Right ventricle myocardium superior (tissue), 1 donor: ENCODE measurements at places on chromosomes 5 and 9.

GRCh38 chr9:22211588-22212360 is 202.7 kb upstream of the CDKN2B start:
- no peak for DNase-seq

GRCh38 chr9:4740388-4740637 is 689 bp downstream of the AK3 start:
- DNase-seq, result no peak

DNA sequence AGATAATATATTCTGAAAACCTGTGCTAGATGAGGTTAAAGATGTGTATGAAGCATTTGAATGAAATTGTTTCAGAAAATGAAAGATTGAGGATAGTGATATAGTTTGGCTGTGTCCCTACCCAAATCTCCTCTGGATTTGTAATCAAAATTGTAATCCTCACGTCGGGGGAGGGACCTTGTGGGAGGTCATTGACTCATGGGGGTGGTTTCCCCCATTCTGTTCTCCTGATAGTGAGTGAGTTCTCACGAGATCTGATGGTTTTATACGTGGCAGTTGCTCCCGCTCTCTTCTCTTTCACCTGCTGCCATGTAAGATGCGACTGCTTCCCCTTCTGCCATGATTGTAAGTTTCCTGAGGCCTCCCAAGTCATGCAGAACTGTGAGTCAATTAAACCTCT is 2.0 kb upstream of the TEX48 start:
- no peak for DNase-seq

DNA sequence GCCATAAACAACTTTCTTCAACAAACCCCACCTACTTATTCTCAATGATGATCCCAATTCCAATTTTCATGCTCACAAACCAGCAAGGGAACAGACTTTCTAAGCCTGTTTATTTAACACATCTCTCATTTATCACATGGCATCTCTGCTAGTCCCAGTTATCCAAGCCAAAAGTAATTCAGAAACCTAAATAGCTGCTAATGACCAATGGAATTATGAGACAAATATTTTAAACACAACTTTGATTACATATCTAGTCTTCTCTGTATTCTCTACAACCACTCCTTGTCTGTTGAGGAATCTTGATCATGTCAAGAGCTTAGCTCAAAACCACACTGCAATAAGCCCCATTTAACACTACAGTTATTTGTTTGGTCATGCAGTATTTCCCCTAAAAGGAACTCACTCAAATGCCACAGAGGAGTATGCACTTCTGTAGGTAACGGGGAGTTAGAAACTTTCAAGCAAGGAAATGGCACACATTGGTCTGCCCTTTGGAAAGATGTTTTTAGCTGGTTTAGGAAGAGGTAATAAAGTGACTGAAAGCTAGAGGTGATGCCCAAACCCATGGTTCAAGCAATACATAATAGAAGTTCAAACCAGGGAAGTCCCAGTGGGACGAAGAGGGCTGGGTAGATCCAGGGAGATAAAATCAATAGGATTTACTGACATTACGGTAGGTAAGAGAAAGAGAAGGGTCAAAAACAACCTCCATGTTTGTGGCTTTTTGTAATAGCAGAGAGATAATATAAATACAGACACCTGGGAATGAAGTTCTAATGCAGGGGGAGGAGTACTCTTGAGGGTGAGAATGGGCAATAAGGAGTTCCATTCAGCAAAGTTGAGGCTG is 42.1 kb upstream of the HTR4 start:
- DNase-seq, result no peak

GRCh38 chr5:59745415-59745863 is 148.1 kb downstream of the PDE4D start:
- peak; percentile 30 for DNase-seq

- DNase-seq, result no peak
These were observed 748.7 kb downstream of the TLE4 start for GRCh38 chr9:80320480-80320879.

DNA sequence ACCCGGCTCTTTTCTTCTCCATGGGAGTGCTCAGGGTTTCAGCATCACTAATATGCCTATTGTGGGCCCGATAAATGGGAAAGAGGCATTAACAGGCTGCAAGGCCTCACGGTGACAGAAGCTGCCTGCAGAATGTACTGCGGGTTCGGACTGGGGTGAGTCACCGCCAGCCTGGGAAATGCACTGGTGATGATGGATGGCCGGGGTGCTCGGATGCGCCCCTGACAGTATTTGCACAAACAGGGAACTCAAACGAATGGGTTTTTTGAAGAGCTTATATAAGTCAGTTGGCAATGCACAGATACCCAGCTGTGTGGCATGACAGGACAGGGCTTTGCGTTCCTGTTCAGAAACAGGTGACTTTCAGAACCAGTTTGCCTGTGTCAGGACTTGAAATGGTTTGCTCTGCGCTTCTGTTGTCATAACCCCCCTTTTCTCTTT is 42.0 kb upstream of the PITX1 start:
- DNase-seq, result no peak

- DNase-seq, result no peak
These were observed 26.4 kb downstream of the TMOD1 start for GRCh38 chr9:97527626-97528528.

DNA sequence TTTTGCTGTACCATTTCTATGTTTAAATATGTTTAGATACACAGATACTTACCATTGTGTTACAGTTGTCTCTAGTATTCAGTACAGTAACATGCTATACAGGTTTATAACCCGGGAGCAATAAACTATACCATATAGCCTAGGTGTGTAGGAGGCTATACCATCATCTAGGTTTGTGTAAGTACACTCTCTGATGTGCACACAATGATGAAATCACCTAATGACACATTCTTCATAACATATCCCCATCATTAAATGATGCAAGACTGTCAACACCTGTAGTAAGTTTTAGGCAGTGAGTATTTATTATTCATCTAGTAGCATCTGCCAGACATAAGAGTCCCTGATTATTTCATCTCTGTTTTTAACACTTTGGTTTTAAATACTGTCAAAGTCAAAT is 7.3 kb upstream of the DHFR start:
- no peak for DNase-seq

GRCh38 chr5:180090098-180090768 is 18.7 kb upstream of the RNF130 start:
- peak; percentile 86 for DNase-seq

DNA sequence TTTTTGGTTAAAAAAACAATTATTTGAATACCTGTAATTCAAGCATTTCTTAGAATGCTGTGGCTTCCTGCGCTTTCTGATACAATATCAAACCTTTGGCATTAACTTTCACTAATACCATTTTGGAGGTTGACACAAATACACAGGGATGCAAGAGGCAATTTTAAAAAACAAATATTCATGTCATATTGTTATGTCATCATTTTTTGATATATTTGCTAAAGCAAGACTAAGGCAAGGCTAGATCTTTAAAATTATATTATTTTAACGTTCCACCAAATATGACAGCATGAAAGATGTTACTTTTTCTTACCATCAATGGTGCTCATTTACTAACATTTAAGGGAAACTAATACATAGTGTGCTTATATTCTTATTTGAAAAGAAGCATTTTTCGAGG is 93.4 kb upstream of the FSD1L start:
- no peak for DNase-seq

- DNase-seq, result no peak
These were observed 5.5 kb upstream of the AOPEP start for GRCh38 chr9:94720846-94721549.

GRCh38 chr5:76451031-76451701 is 48.1 kb downstream of the IQGAP2 start:
- no peak for DNase-seq

- no peak for DNase-seq
These were observed 58.4 kb downstream of the PSMB7 start for GRCh38 chr9:124356745-124357390.

DNA sequence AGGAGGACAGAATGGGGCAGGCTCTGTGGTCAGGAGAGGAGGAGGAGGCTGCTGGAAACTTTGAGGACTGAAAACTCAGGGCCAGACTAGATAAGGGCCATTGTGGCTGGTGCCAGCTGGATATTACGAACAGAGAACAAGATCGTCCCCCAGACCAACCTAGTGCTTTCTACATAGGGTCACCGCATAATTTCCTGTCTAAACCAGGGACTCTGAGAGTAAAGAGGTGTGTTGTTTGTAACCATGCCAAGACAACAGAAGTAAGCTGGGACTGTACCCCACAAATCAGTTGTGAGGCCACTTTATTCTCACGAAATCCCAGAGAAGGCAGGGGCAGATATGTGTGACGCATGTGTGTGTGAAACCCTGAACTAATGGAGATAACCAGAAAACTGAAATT is 20.3 kb upstream of the GFPT2 start:
- no peak for DNase-seq

- no peak for DNase-seq
These were observed 61.7 kb upstream of the SHB start for GRCh38 chr9:38130724-38131123.

DNA sequence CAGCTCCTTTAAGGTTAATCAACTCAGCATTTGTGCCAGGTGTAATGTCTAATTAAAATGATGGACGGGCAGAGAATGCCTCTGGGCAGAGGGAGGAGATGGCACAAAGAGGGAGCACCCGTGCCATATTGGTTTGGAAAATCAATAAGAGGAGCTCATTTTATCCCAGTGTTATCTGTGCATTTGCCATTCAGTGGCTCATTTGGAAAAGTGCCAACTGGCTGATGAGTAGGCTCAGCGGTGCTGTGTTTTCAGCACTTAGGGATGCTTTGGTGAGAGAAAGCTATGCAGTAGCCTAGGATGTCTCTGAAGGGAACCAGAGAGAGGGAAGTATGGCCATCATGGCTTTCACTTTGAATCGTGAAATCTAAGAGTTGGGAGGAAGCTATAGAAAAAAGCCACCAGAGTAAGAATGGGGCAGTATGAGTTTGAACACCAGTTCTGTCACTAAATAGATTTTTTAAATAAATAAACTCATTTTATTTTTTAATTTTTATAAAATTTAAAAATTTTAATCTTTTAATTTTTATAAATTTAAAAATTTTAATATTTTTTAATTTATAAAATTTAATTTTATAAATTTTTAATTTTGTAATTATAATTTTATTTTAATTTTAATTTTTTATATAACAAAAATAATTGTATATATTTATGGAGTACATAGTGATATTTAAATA is 472.8 kb downstream of the BRINP1 start:
- no peak for DNase-seq

- DNase-seq, result no peak
These were observed 185.0 kb downstream of the NR2F1-AS1 start for GRCh38 chr5:93395971-93396379.

DNA sequence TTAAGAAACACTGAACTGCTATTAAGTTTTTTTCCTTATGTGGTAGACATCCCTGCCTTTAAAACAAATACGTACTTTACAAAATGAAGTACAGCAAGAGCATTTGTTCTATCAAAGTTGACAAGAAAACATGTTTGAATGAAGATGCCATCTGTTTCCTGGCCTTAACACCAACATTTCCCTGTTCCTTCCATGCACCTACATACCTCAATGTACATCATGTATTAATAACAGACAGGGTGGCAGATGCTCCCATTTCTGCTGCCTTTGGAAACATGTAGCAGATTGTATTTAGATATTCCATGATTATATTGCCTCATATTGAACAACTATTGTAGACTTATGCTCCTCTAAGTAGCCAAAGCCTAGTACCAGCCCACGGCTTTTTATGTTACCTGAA is 104.4 kb downstream of the PJA2 start:
- DNase-seq, result no peak

DNA sequence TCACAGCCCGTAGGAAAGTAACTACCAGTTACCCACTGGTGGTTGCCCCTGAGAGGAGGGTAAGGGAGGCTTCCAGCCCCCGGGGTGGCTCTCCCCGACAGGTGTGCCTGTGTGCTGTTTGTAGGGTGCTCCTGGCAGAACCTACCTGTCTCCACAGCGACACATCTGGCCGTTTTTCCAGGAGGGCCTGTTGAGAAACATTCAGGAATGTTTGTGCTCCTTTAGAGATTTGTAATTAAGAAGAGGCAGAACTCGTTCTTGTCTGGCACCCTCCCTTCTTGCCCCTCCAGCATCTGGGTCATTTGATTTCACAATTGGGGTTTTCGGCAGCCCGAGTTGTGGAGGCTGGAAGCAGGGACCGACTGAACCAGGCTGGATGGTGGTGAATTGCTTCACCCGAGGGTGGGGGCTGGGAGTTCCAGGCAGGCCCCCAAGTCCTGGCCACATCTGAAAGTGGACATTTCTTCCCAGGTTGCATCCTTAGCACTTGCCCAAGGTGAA is 74.2 kb downstream of the WWC1 start:
- no peak for DNase-seq

DNA sequence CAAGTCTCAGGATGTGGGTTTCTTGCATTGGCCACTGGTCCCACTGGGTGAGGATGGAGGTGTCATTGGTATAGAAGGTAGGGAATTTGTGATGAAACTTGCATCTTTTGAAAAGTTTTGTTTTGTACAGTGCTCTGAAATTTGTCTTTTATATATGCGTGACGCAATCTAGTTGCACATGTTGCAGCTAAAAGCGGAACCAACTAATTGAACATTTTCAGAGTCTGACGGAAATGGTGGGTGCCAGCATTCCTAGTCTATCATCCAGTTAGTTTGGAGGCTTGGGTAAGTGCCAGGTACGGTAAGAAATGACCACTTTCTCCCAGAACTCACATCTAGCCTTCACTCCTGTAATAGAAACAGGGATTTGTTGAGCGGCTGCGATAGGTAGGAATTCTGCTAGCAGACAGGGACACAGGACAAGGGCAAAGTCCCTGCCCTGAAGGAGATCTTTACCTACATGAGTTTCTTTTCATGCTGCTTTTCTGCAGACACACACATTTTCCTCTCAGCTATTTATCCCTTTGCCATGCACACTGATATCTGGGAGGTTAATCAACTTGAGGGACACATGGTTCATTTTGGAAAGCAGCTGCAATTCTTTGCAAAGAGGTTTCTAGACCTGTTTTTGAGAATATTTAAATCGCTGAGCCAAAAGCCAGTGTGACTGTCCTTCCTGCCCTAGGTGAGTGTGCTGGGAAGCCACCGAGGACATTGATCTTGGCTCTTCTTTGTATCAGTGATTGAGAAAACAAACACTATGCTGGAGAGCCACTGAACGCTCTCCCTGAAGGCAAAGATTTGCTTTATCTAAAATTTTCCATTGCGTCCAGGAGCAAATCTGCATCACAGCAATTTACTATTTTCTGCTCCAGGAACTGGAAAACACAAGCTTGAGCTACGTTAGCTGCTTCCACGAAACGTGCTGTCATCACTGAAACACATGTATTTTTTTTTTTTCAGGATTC is 89.7 kb downstream of the DAP start:
- no peak for DNase-seq

GRCh38 chr9:136441681-136442245 is 2.1 kb upstream of the INPP5E start:
- no peak for DNase-seq

- DNase-seq, result no peak
These were observed 514.2 kb upstream of the ACO1 start for GRCh38 chr9:31870276-31870675.
